ENCODE measurements at places on chromosomes 7 and 10.

DNA sequence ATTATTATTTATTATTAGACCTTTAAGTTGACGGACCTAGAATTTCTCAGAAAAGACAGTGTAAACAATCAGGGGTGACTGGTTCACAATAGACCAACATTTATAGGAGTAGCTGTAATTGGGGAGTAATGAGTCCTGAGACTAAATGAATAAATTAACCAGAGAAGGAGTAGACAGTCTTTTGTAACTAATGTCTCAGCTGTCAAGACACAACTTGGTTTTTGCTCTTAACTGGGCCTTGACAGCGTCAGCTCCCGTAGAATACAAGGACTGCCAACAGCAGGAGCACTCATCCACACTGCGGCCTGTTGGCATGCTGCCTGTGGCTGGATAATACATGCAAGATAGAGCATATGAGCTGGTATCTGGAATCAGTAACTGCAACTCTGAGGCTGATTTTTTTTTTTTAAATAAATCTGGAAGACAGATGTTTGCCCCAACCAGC lies 123.9 kb downstream of the CACNA2D1 start:
- no peak for DNase-seq

GRCh38 chr7:45401155-45401554 lies 173.0 kb upstream of the ADCY1 start:
- no peak for DNase-seq

DNA sequence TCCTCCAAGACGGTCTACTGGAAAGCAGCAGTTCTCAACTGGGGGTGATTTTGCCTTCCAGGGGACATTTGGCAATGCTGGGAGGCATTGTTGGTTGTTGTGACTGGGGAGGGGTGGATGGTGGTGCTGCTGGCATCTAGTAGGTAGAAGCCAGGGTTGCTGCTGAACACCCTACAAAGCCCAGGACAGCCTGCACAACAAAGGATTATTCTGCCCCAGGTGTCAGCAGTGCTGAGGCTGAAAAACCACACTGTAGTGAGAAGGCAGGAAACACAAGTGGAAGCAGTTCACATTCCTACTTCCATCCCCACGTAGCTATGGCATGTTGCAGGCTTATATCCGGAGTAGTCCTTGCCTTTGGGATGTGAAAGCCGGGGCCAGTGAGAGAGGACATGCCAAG lies 86.9 kb downstream of the AOAH start:
- DNase-seq: no peak

- no peak for DNase-seq
These were observed 301.9 kb upstream of the DGKB start for GRCh38 chr7:15204421-15204820.

GRCh38 chr7:102424129-102424551 lies 9.2 kb upstream of the ORAI2 start:
- DNase-seq: no peak

DNA sequence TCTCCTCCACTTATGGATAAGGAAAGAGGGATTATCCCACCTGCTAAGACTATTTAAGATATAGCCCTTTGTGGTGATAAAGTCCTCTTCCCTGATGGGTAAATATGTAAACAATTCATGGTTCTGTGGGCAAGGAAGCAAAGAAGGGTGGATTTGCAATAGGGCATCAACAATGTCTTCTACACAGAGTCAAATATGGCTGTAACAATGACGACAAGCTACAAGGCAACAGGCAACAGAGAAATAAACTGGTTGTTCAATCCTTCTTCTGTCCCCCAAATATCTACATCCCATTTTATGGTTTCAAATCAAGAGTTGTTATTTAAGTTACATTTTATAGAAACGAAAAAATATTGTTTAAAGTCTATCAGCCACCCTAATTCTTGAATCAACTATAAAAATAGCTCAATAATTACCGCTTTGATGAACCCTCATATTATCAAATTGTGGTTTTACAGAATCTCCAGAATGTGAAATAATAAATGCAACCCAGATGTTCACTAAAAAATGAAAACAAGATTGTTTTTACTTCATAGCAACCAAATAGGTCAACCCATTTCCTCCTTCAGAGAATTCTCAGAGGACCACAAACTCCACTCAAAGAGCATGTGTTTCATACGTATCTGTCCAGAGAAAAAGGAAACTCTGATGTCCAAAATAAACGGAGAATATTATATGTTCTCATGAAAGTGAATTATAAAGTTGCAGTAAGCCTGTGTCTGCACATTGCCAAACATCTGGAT lies 13.8 kb downstream of the CYTH3 start:
- no peak for DNase-seq

- DNase-seq: no peak
These were observed 63.2 kb downstream of the GFRA1 start for GRCh38 chr10:116209781-116210180.

DNA sequence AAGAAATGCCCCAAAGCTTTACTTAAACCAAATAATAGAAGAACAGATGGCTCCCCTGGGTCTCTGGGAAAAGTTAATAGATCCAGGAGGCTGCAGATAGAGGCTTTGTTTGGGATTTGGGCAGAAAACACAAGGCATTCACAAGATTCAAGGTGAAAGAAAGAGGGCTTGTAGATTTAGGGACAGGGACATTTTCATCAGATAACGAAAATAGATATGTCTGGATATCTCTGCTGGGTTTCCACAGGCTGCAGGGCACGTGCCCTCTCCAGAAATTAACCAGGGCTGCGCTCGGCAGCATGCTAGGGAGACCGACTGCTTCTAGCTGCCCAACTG lies 14.9 kb downstream of the CARD11 start:
- DNase-seq: no peak

DNA sequence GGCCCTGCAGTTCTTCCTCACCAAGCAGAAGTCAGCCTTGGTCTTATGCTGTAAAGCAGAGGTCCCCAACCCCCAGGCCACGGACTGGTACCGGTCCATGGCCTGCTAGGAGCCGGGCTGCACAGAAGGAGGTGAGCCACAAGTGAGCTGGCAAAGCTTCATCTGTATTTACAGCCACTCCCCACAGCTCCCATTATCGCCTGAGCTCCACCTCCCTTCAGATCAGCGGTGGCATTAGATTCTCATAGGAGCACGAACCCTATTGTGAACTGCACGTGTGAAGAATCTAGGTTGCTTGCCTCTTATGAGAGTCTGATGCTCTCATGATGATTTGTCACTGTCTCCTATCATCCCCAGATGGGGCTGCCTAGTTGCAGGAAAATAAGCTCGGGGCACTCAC lies 87.6 kb upstream of the NEBL start:
- DNase-seq: no peak

GRCh38 chr10:44960088-44960460 lies 472 bp downstream of the RASSF4 start:
- DNase-seq: no peak

DNA sequence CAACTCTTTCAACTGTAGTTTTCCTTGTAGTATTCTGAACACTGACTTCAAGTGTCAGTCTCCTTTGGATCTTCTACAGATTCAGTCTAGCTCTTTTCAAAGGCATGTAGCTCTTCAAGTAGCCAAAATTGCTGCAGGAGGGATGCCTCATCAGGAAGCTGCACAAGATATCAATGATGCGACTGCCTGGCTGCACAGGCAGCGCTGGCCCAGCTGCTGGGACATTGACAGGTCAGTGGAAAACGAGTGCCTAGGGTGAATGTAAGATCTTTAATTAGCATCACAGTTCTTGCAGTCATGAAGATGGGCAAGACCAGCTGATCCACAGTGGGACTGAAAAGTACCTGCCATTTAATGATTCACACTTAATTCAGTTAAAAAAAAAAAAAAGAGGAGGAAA lies 167.6 kb downstream of the ANK3 start:
- no peak for DNase-seq

- no peak for DNase-seq
These were observed 270.0 kb upstream of the PPP2R2D start for GRCh38 chr10:131630772-131631258.

DNA sequence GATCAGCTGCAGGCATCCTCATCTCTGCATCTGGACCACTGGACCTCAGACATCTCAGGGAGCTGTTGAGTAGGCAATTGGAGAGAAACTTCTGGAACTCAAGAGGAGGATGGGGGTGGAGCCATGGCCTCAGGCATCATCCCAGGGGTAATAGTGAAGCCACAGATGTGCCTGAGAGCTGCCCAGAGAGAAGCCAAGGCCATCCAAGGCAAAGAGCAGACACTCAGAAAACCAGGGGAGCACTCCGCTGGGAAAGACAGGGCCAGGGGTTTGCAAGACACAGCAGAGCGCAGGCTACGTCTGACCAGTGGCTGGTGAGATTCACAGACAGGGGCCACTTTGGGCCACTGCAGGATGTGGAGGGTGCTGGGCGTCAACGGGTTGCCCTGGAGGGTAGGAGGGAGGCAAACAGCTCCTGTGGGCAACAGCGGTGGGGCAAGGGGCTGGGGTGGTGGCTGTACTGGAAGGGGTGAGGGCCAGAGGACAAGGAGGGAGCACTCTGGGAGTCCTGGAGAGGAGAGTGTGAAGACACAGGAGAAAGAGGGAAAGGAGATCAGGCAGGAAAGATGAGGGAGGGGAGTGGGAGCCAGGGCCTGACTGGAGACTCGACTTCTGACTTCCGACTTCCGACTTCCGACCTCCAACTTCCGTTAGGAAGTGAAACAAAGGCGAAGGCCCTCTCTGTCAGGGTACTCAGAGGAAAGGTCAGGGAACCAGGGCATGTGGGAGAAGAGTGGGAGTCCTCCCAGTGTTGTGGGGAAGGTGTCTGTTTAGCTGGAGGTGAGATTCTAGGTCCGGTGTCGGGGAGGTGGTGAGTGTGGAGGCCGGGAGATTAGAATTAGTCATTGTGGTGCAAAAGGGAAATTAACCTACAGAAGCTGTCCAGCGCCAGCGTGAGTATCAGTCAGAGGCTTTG lies 69.7 kb upstream of the ANTXRL start:
- DNase-seq: no peak

DNA sequence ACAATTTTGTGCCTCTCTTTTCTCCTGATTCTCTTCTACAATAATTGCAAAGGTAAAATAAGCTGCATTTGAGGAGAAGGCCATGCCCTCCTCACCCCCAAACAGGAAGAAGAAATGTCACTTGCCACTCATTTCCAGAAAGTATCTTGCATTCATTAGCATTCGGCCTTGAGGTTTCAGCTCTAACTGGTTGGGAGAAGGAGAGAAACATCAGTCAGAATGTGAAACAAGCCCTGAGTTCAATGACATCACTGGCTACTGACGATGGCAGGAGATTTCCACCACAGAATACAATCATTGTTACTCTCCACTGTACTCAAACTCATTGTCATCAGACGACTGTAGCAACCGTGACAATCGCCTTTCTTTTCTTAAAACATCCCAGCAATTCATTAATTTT lies 72.8 kb downstream of the PRKCQ start:
- peak; percentile 94 for DNase-seq

- no peak for DNase-seq
These were observed 88.1 kb downstream of the VOPP1 start for GRCh38 chr7:55484241-55484640.

- DNase-seq: no peak
These were observed 293.5 kb downstream of the GPAM start for GRCh38 chr10:111890046-111890445.

GRCh38 chr7:30240106-30240800 lies 44.1 kb upstream of the ZNRF2 start:
- no peak for DNase-seq

DNA sequence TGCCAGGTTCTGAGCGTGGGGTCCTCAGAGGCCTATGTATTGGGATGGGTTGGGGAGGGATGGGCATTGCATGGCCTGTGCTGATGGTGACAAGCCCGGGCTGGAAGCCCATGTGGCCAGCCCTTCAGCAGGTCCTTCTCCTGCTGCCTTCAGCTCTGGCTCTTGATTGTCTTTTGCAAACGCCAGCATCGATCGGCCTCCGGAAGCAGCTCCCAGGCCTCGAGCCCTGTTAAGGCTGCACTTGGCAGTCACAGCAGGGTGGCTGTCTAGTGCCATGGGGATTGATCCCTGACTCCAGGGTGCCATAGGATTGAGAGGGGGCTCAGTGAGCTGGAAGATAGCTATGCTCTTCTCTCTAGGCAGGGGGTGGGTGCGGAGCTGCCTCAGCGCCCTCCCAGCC lies 51.4 kb downstream of the CDH23 start:
- DNase-seq: no peak

DNA sequence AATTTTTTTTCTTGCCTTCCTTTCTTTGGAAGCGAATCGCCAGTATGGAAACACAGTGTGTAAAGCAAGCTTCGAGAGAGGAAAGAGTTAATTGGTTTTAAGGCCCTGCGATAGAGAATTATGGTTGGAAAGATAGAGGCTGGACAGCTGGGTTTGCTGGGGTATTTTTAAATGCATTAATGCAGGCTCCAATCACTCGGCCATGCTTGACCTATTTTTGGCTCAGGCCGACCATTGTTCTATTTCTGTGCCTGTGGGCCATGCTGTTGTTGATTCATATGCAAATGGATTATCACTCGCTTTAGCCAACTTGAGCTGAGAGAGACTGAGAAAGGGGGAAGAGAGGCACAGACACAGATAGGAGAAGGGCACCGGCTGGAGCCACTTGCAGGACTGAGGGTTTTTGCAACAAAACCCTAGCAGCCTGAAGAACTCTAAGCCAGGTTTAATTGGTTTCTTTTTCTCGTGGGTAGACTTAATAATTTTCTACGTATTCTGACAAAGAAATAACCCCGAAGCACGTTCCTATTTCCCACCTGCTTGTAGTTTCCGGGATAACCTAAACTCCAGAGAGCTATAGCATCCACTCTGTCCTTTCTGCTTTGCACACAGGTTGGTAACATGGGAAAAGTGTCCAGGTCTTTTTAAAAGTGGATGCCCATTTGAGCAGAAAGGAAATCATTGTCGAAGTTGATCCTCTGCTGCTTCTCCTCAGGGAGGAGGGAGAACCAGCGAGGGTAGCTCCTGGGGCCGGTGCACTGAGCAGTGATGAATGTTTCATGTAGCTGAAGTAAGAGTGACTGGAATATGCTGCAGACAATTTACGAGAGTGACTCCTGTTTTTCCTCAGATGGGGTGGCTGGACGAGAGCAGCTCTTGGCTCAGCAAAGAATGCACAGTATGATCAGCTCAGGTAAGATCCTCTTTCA lies at the start of gene HDAC9:
Gene HDAC9, plus strand, starts transcription at position 338 of the 929 bp plus-strand sequence. Its CDS starts 554 bp downstream, at position 892.
- no peak for DNase-seq

GRCh38 chr7:102393467-102393866 lies 2.7 kb upstream of the PRKRIP1 start:
- no peak for DNase-seq

GRCh38 chr10:131920151-131920550 lies 19.3 kb downstream of the PPP2R2D start:
- no peak for DNase-seq

DNA sequence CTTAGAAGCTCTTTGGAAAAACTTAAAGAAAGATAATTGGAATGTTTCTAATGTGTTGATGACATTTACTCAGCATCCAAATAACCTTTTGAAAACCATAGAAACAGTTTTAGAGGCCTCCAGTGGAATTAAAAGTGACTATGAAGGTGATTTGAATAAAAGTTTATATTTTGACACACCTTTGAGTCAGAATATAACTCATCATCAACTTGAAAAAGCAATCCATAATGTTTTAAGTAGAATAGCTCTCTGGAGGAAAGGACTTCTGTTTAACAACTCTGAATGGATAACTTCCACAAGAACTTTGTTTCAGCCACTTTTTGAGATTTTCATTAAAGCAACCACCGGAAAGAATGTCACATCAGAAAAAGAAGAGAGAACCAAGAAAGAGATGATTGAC lies 108.2 kb downstream of the ABCA13 start:
- DNase-seq: no peak

- no peak for DNase-seq
These were observed 33.9 kb downstream of the CHN2 start for GRCh38 chr7:29228289-29229011.
